Activated CD4-positive, alpha-beta T cell treated with anti-CD3 and anti-CD28 coated beads for 24 hours (primary cell): ENCODE measurements at places on chromosomes 5 and 9.

- no peak for DNase-seq
Observed at GRCh38 chr9:27676827-27677226, 103.5 kb upstream of the C9orf72 start.

- no peak for DNase-seq
Observed at GRCh38 chr5:101955891-101956290, 340.2 kb downstream of the SLCO4C1 start.

GRCh38 chr9:80078826-80079225 is 507.1 kb downstream of the TLE4 start:
- DNase-seq = no peak

DNA sequence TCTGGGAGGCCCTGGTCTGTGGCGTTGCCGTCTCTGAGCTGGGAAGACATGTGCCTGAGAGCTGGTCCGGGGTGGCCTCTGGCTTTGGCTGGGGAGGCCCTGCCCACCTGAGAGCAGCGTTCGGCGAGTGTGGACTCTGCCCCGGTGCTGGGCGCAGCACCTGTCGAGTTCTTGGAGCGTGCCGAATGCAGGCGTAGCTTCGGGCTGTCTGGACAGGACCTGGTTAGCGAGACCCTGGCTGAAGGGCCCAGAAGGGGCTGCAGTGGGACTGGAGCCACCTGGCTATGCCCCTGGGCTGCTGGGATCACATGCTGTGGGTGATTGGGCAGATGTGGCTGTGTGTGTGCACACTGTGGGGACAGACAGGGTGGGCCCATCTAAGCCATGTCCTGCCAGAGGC is 56.5 kb downstream of the RXRA start:
- no peak for DNase-seq

DNA sequence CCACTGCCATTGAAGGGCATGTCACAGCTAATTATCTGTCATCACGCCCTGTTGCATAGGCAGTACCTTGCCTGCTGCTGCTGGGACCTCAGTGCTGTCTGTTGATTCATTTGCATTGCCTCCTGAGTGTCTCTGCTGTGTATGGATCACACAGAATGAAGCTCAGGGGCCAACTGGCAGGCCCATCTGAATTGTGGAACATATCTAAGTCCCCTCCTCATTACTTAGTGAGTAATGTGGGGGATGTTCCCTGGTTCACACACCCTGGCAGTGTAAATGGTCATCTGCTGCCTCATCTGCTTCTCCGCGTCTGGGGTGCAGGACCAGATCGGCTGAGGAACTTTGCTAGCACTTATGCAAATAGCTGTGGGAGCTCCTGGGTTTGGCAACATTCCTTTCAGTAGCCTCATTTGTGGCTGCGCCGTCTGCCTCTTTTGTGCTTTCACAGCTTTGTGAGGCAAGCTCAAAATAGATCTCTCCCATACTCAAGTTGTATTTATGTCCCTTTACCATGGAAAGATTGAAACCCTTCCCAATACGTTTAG is 25.4 kb downstream of the TYRP1 start:
- DNase-seq = no peak
